ENCODE measurements at places on chromosomes 7 and 10. TPM values are rescaled to one million over a fixed set of nuclear protein-coding genes. Genes with fewer than 3 reads are reported as not detected.

The RUFY2 gene
- total RNA-seq: 30.4 TPM

The PNLIPRP3 gene
- total RNA-seq: 150 TPM

The ELFN1 gene
- total RNA-seq: not detected

The AGAP9 gene
- total RNA-seq: 8.0 TPM
